ENCODE measurements at places on chromosomes 12 and 14. TPM values are rescaled to one million over a fixed set of nuclear protein-coding genes. Genes with fewer than 3 reads are reported as not detected.

SPX gene
- polyA plus RNA-seq = not detected

SLC17A8 gene
- polyA plus RNA-seq = not detected

PLEKHG7 gene
- not detected for polyA plus RNA-seq

CLEC1B gene
- polyA plus RNA-seq = not detected

GLIPR1 gene
- polyA plus RNA-seq = 202 TPM
